ENCODE measurements at places on chromosomes 4 and X. TPM values are rescaled to one million over a fixed set of nuclear protein-coding genes. Genes with fewer than 3 reads are reported as not detected.

DNA sequence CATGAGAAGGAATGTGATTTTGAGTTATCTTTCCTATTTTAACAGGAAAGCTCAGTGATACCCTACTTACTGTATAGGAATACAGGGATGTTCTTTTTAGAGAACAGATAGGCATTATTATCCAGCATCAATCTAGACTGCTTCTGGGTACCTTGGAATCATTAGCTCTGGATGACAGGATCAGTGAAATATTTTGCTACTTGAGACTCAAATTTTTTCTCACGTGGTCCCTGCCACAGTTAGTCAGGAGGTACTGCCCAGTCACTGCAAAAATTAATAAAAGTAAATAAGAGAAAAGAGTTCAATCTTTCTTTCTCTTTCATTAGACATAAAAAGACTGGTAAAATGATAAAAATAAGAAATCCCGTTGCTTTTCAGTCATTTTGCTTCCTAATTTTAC, 5.5 kb downstream of the ZNF827 start:
- H3K4me3 ChIP-seq = no peak overlapping the region
- H3K27ac ChIP-seq = no peak overlapping the region
- peaks cover 60% of the 10 kb centered on the region for H3K4me1 ChIP-seq
- peaks cover 32% of the 10 kb centered on the region for H3K36me3 ChIP-seq

PDGFC gene
- total RNA-seq = not detected

GRCh38 chrX:95346856-95347255, 1337.8 kb upstream of the DIAPH2 start:
- no peaks in the 10 kb centered on the region for H3K27me3 ChIP-seq
- H3K4me3 ChIP-seq = no peak overlapping the region
- DNase-seq = no peak

RPA4 gene
- total RNA-seq = 0.38 TPM

DNA sequence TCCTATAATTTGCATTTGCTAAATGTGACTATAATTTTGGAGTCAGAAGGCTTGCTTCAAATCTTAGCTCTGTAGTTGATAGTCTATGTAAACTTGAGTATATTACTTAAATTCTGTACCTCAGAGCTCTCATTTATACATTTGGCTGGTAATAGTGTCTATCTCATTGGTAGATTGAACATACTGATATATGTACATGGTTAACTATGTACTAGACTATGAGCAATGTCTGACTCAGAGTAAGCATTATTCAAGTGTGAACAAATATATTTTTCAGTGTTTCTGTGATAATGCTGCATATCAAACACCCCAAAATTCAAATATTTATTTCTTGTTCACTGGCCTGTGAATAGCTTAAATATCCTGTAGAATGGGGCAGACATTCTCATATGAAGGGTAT, 1568.9 kb upstream of the PABPC4L start:
- H3K27ac ChIP-seq = no peak overlapping the region
- DNase-seq = no peak
- no peaks in the 10 kb centered on the region for H3K36me3 ChIP-seq
- no peaks in the 10 kb centered on the region for H3K4me1 ChIP-seq
- no peaks in the 10 kb centered on the region for H3K27me3 ChIP-seq
- no peak overlapping the region for H3K4me3 ChIP-seq

DNA sequence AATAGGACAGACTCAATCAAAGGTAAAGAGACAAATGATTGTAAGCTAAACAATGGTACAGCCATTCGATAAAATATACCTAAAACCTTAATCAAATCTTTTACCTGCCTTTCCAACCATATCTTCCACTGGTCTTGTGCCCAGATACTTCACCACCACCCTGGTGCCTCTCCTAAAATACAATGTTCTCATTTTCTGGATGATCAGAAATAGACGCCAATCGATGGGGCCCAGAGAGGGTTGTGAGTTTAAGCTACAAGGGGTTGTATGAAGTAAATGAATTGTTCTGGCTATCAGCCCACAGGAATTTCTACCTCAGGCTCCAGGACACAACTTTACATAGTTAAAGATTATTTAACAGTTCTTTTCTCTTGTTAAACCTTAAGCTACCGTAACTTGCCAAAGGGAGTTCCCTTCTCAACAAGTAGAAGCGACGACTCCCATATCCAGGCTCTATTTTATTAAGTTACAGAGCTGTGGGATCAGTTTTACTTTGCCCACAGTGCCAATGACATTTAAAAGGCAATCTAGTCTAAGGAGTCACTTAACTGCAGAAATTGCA, 99.1 kb downstream of the CHRNA9 start:
- H3K36me3 ChIP-seq = peaks cover 3% of the 10 kb centered on the region
- no peak overlapping the region for H3K4me3 ChIP-seq
- H3K27me3 ChIP-seq = no peaks in the 10 kb centered on the region
- peak overlapping the region; percentile 78 for H3K27ac ChIP-seq
- peaks cover 35% of the 10 kb centered on the region for H3K4me1 ChIP-seq

- no peaks in the 10 kb centered on the region for H3K36me3 ChIP-seq
- peak overlapping the region; percentile 15 for H3K4me3 ChIP-seq
- no peak overlapping the region for H3K27ac ChIP-seq
- H3K4me1 ChIP-seq = peaks cover 7% of the 10 kb centered on the region
- peaks cover 31% of the 10 kb centered on the region for H3K27me3 ChIP-seq
Measured at GRCh38 chr4:46389301-46389775, 590 bp downstream of the GABRA2 start.

- H3K36me3 ChIP-seq = no peaks in the 10 kb centered on the region
- no peaks in the 10 kb centered on the region for H3K27me3 ChIP-seq
- H3K27ac ChIP-seq = peak overlapping the region; percentile 63
- peak; percentile 37 for DNase-seq
Measured at GRCh38 chrX:154123241-154124219, 20.5 kb upstream of the OPN1LW start.

DNA sequence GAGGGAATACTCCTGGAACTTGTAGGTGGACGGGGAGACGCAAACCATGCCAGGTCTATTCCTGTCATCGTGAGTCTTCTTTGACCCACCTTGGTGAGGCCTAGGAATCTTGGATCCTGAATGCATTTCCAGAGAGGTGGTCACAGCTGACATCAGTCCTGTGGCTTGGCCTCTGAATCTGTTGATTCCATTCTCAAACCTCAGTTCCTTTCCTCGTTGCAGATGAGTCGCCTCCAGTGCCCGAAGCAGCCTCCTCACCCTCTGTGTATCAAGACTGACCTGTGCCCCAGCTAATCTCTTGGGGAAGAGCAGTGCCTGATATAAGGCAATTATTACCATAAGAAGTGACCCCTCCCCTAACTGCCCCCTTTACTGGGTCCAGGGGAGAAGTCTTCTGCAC, 118.1 kb downstream of the SMIM20 start:
- no peaks in the 10 kb centered on the region for H3K36me3 ChIP-seq
